ENCODE measurements at places on chromosomes 12 and 14. TPM values are rescaled to one million over a fixed set of nuclear protein-coding genes. Genes with fewer than 3 reads are reported as not detected.

Gene NTF3
- 4.7 TPM for total RNA-seq

Gene APOLD1
- total RNA-seq: 21.2 TPM

DNA sequence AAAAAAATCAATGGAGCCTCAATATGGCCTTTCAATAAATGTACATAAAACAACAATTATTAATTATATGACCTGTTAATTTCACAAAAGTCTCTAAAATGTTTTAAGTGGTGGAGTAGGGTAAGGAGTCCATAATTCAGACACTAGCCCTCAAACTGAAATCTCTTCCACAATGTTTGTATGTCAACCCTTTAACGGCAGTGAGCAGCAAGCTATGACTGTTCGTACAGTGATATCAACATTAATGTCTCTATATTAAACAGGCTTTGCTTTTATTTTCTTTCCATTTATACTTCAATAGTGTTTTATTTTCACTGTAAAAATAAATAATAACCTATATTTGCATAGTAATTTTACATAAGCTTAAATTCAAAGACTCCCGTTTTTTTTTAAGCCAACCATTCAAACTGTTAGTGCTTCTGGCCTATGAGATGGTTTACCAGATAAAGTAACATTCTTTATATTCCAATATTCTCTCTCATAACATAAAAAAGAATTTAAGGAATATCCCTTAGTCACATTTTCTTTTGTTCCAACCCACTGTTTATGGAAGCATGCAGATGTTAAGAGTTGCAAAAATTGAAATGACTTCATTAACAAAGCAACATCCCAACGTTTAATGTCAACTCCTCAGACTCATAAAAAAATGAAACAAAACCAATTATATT is 2.3 kb downstream of the CDK17 start:
- peak; percentile 29 for DNase-seq

Gene PMCH
- total RNA-seq: not detected

GRCh38 chr12:122480753-122481152 is 20.0 kb downstream of the ZCCHC8 start:
- DNase-seq: no peak

Gene SLC17A8
- not detected for total RNA-seq

- no peak for DNase-seq
Observed at GRCh38 chr12:25004447-25004846, 55.5 kb upstream of the BCAT1 start.

DNA sequence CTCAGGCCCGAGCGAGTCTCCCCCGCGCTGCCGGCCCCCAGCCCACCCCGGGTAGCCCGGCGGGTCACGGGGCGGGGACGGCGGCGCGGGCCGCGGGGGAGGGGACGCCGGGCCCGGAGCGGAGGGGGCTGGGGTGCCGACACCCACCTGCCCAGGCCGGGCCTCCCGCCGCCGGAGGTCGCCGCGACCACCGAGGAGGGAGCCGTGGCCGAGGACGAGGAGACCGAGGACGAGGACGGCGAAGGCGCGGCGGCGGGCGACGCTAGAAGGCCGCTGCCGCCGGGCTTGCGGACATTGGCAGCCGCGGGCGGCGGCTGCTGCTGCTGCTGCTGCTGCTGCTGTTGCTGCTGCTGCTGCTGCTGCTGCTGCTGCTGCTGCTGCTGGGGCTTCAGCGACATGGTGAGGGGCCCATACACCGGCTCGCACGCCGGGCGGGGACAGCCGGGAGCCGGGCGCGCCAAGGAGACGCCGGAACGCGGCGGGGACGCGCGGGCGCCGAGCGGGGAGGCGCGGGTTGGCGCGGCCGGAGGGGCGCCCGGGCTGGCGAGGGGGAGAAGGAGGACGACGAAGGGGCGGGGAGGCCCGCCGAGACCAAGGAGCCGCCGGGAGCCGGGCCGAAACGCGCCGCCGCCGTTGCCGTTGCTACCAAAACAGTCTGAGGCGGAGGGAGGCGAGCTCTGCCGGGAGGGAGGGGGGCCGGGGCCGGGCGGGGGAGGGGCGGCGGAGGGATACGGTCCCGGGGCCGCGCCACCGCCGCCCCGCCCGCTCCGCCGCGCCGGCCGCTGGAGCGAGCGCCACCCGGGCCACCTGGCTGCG is at the start of gene ATXN2:
ATXN2 (minus strand) TSS at position 679 of the 816 bp plus-strand sequence; CDS start at position 398, 281 bp downstream.
- no peak for DNase-seq

Gene PRH2
- total RNA-seq: not detected

GRCh38 chr12:26239122-26239851 is 43.9 kb downstream of the SSPN start:
- DNase-seq: no peak

Gene RNF10
- 127 TPM for total RNA-seq

DNA sequence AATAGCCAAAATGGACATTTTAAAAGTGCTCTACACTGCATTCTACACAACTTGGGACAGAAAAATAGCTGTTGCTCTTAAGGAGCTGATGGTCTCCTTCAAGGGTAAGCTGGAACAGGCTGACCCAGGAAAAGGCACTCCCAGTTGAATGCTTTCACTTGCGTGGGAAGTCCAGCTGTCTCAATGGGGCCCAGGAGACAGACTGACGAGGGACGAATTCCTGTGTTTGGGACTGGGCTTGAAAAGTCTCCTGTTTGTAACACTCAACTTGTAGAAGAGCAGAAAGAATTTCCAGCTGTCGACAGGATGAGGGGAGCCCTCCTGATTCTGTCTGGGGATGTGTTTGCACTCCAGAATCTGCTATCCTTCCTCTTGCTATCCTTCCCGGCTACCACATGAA is 180.8 kb downstream of the ZFP36L1 start:
- no peak for DNase-seq

Gene IFNG-AS1
- total RNA-seq: 0.49 TPM

GRCh38 chr14:103386713-103387329 is 1.6 kb downstream of the MARK3 start:
- peak; percentile 27 for DNase-seq

- DNase-seq: no peak
Observed at GRCh38 chr12:88577537-88577936, 2.7 kb downstream of the KITLG start.

Gene LHX5
- not detected for total RNA-seq

Gene SLC4A8
- 1.9 TPM for total RNA-seq

DNA sequence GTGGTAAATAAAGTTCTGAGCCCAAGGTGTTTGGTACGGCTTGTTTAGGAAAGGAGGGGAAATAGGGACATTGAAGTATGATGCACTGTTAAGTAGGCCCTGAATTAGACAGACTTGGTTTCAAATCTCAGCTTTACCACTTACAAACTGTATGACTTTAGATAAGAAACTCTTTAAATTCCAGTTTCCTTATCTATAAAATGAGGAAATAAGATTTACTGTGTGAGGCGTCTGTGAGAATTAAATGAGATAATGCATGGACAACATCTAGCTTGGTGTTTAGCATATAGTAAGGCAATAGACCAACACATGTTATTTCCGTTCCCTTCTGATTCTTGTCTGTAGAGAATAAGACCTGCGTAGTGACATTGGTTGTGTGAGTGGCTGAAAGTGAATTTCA is 7.0 kb downstream of the NCKAP1L start:
- DNase-seq: no peak

DNA sequence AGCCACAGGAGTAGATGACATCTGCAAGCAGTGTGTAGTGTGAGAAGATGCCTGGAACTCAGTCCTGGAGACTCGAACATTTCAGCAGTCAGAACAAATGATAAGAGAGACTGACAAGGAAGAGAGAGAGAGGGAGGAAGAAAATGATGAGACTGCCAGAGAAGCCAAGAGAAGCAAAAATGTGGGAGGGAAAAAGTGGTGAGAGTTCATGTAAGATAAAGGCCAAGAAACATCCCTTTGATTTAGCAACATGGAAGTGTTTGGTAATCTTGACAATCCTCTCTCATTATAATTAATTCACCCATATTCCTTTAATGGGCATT is 42.6 kb downstream of the LIMA1 start:
- DNase-seq: no peak

DNA sequence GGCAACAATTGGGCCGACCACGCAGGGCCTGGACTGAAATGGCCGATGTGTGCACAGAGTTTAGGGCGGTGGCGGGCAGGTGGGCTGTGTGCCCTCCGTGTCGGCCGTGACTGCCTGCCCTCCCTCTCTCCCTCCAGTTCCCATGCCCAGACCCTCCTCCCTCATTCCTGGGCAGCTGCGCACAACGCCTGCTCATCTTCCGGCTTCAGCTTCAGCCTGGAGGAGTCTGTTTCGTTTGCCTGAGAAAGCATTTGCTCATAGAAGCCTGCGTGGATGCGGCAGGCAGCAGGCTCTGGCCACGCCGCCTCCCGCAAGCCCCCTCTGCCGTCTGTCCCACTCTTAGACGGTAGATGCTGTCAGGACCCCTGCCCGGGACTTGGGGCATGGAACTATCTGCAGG is 47.3 kb upstream of the FZD10 start:
- DNase-seq: no peak

DNA sequence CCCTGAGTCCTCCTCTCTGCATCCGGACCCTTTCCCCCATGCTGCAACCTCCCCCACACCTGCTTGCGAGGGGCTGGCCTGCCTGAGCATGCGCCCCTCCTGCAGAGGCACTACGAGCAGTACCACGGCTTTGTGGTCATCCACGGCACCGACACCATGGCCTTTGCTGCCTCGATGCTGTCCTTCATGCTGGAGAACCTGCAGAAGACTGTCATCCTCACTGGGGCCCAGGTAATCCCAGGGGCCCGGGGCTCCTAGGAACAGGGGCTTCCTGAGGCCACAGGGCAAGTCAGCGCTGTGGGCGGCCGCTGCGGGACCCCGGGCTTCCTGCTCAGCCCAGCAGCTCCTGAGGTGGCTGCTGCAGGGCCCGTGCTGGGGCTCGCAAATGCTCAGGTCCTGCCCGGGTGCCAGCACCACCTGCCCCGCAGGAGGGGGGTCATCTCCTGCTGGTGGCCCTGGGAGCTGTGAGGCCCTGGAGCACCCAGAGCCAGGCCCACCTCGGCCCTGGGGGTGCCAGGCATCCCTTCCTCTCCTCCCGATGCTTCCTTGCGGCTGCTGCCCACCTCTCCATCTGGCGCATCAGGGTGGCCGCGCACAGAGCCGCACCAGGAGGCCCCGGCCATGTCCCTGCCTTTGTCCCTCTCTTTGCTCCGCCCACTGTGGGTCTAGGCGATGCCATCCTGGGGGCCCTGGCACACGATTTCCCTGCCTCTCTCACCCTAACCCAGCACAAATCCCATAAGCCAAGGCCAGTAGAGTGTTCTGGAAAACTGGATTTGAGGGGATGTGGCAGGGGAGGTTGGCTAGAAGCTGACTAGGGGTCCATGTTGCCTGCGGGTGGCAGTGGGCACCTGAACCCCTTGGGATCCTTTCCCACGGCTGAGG is 10.2 kb downstream of the ASPG start:
- DNase-seq: no peak

Gene LRP1-AS
- total RNA-seq: not detected
